Right lobe of liver (tissue), 6 donors: ENCODE measurements at places on chromosomes 12 and 14.
A peak's percentile ranks its signal among the peaks of the same experiment; 100 is the strongest.

- no peak overlapping the region for H3K4me3 ChIP-seq
- no peaks in the 10 kb centered on the region for H3K27me3 ChIP-seq
- H3K4me1 ChIP-seq = no peaks in the 10 kb centered on the region
- no peak for DNase-seq
These were observed 75.2 kb upstream of the RPH3A start for GRCh38 chr12:112716099-112717093.

- H3K4me1 ChIP-seq = no peaks in the 10 kb centered on the region
- no peak overlapping the region for H3K4me3 ChIP-seq
- H3K27me3 ChIP-seq = no peaks in the 10 kb centered on the region
- peak; percentile 79 for DNase-seq
These were observed 40.5 kb upstream of the KCNA5 start for GRCh38 chr12:5003025-5003666.

- H3K4me1 ChIP-seq = no peaks in the 10 kb centered on the region
- H3K27me3 ChIP-seq = no peaks in the 10 kb centered on the region
These were observed 32.1 kb downstream of the DNAI7 start for GRCh38 chr12:25162866-25163265.

- no peaks in the 10 kb centered on the region for H3K27me3 ChIP-seq
- H3K4me3 ChIP-seq = no peak overlapping the region
- H3K27ac ChIP-seq = no peak overlapping the region
- DNase-seq = peak; percentile 14
- no peaks in the 10 kb centered on the region for H3K36me3 ChIP-seq
- no peaks in the 10 kb centered on the region for H3K4me1 ChIP-seq
These were observed 1.8 kb downstream of the KIF26A start for GRCh38 chr14:104140213-104140462.

DNA sequence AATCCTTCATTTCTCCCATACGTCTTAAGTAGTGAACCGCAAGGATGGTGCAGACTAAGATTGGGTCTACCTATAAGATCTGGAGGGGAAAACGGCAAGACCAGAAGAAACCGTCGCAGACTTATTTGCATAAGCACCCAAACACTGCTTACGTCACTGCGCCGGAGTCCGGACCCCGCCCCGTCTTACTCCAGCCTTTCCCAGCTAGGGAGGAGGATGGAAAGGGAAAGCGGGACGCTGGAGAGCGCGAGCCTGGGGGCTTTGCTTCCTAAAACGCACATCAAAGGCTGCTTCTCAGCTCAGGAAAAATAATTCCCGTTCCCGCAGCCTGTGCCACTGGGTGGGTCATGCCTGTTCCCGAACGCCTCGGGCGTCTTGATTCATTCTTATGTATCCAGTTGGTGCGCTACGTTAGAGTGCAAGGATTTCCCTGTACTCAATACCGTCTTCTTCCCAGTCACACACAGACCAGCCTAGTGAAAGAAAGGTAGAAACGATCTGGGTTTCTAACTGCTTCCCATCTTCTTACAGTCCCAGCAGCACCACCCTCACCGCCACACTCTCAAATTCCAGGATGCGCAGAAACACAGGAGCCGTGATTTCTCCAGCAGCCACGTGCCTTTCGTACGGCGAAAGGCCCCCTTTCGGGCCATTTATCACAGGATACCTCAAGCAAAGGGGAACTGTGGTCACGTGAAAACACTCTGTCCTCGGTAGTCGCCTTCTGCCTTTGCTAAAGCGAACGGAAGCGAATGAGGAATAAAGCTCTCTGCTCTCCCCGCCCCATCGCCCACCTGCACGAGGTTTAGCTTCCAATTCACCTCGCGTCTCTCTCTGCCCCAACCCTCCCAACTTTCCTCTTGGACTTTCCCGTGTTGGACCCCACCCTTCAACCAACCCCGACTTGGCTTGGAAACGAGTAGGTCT is 1.1 kb downstream of the SLC6A15 start:
- H3K4me1 ChIP-seq = no peaks in the 10 kb centered on the region
- DNase-seq = no peak
- no peak overlapping the region for H3K4me3 ChIP-seq
- no peaks in the 10 kb centered on the region for H3K36me3 ChIP-seq

DNA sequence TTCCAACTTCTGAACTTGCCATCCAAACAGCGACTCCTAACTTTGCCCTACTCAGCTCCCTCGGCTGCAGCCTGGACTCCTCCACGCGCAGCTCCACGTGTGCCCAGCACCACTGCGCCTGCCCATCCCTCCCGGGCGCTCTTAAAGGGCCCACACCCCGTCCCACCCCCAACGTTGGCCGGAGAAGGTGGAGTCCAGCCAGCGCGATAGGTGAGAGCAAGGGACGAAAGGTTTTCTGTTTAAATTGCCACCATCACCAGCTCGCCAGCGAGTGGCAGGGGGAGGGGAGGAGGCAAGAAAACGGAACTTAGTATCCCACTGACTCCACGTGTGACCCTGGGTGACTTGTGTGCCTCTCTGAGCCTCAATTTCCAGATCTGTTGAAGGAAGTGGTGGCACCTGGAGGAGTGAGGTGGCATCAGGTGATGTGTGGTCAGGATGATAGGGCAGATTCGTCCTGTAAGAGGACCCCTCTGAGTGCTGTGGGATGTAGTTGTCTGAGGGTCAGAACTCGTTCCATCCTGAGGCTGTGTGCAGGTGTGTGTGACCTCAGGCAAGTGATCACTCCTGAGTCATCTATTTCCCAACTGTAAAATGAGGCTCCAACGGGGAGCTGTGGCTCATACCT is 59.7 kb downstream of the TRPV4 start:
- no peak overlapping the region for H3K4me3 ChIP-seq
- H3K27me3 ChIP-seq = no peaks in the 10 kb centered on the region
- H3K36me3 ChIP-seq = no peaks in the 10 kb centered on the region
- peaks cover 9% of the 10 kb centered on the region for H3K4me1 ChIP-seq
- H3K27ac ChIP-seq = no peak overlapping the region

GRCh38 chr14:66135831-66136230 is 350.3 kb upstream of the CCDC196 start:
- no peaks in the 10 kb centered on the region for H3K36me3 ChIP-seq
- H3K4me1 ChIP-seq = no peaks in the 10 kb centered on the region
- no peak overlapping the region for H3K27ac ChIP-seq
- H3K27me3 ChIP-seq = no peaks in the 10 kb centered on the region

- no peaks in the 10 kb centered on the region for H3K36me3 ChIP-seq
- no peak for DNase-seq
- no peak overlapping the region for H3K27ac ChIP-seq
These were observed 290.8 kb downstream of the RPAP3 start for GRCh38 chr12:47415054-47415453.

- H3K27ac ChIP-seq = no peak overlapping the region
- H3K27me3 ChIP-seq = no peaks in the 10 kb centered on the region
- no peaks in the 10 kb centered on the region for H3K36me3 ChIP-seq
- H3K4me3 ChIP-seq = no peak overlapping the region
- no peak for DNase-seq
- H3K4me1 ChIP-seq = no peaks in the 10 kb centered on the region
These were observed 8.0 kb upstream of the MGP start for GRCh38 chr12:14893506-14894250.

DNA sequence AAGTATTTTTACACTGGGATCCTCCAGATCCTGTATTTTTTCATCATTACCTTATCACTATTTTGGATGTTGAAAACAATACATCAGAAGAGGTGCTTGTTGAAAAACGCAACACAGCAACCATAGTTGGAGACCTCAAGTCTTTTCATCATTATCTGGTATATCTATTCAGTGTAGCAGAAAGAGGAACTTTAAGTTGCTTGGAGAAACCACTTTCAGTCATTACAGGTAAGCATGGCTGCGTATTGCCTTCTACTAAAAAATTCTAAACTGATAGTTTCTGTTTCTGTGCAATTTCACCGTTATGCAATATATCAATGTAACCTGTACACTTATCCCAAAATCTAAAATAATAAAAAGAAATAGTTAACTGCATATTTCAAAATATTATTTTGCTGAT is 32.2 kb upstream of the PTPRQ start:
- no peaks in the 10 kb centered on the region for H3K27me3 ChIP-seq
- no peak overlapping the region for H3K4me3 ChIP-seq
- no peaks in the 10 kb centered on the region for H3K36me3 ChIP-seq
- H3K4me1 ChIP-seq = no peaks in the 10 kb centered on the region

DNA sequence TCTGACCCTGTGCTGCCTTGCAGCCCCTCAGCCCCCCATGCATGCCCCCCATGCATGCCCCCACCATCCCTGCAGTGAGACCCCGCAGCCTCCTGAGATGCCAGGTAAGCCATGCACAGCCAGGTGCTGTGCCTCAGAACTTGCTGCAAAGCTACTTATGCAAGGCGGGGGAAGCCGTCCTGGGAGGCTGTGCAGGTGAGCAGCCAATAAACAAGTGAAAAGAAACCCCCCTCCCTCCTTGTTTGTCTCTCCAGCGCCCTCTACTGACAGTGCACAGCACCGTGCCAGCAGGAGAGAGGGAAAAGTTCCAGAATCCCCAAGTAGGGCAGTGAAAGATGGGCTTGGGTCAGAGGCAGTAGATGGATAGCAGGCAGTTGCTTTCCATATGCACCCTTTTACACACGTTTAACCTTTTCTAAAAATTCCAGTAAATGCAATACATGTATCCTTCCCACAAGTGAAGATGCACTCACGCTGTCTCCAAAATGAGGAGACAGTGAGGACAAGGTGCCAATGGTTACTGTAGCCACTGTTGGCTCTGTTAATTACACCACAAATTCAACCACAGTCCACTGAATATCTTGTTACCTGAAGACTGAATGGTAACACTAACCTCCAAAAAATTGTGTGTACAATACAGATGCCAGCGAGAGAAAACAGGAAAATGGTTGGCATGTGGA is 18.0 kb downstream of the TNFAIP2 start:
- no peak for DNase-seq
- H3K36me3 ChIP-seq = no peaks in the 10 kb centered on the region
- no peak overlapping the region for H3K27ac ChIP-seq

DNA sequence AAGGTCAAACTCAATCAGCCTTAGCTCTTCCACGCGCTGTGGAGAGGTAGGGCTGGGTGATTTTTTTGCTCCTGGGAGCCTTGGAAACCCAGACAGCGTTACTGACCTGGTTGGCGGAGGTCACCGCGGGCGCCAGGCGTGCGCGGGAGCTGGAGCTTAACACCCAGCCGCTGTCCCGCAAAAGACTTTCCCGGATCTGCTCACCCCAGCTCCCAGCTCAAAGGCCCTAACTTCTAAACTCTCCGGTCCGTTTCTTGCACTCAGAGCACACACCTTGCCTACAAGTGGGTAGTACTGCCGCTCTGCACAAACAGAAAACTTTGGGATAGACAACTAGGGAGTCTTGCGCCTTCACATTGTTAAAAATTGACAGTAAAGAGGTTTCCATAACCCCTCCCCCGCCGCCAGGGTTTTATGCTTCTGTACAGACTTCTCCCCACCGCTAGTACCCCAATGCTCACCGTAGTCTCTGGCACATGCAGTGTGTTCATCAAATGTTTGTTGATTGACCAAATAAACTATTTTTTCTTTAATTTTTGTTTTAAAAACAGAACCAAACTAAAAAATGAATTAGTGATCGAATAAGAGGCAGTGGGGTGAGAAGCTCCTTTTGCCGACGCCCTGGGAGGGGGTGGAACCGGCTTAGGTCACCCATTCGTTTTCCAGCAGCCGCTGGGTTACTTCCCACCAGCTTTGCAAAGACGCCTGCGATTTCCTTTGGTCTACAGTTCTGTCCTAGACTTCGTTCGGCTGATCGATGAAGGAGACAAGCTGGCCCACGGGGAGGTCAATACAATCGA is 12.7 kb upstream of the TBX3 start:
- no peak overlapping the region for H3K4me3 ChIP-seq
- no peaks in the 10 kb centered on the region for H3K4me1 ChIP-seq
- no peaks in the 10 kb centered on the region for H3K36me3 ChIP-seq
- H3K27ac ChIP-seq = no peak overlapping the region
- no peak for DNase-seq
- no peaks in the 10 kb centered on the region for H3K27me3 ChIP-seq

DNA sequence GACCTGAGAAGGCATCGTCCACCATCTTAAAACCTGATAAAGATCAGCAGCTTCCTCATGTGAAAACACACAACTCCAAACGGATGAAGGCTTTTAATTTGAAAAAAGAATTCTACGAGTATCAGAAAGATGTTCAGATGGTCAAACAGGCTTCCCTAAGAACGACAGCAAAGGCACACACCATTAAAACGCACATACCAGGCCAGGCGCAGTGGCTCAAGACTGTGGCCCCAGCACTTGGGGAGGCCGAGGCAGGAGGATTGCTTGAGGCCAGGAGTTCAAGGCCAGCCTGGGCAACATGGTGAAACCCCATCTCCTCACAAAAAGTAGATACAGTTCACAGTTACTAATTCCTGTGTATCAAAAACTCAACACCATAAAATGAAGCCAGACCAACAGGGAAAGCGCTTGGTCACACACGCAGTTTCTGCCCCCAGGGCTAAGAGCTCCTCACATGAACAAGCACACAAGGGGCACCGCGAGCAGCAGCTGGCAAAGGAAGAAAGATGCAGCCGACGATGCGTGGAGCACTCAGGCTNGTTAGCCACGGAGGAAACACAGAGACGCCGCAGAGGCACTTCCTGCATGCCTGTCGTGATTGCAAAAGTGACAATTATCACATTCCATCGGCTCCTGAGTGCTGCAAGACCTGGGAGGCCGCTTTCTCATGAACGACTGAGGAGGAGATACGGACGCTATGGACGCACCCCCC is 78.0 kb downstream of the NOC4L start:
- DNase-seq = no peak
- H3K36me3 ChIP-seq = no peaks in the 10 kb centered on the region
- no peaks in the 10 kb centered on the region for H3K4me1 ChIP-seq
- no peaks in the 10 kb centered on the region for H3K27me3 ChIP-seq
- H3K4me3 ChIP-seq = no peak overlapping the region
- H3K27ac ChIP-seq = no peak overlapping the region

DNA sequence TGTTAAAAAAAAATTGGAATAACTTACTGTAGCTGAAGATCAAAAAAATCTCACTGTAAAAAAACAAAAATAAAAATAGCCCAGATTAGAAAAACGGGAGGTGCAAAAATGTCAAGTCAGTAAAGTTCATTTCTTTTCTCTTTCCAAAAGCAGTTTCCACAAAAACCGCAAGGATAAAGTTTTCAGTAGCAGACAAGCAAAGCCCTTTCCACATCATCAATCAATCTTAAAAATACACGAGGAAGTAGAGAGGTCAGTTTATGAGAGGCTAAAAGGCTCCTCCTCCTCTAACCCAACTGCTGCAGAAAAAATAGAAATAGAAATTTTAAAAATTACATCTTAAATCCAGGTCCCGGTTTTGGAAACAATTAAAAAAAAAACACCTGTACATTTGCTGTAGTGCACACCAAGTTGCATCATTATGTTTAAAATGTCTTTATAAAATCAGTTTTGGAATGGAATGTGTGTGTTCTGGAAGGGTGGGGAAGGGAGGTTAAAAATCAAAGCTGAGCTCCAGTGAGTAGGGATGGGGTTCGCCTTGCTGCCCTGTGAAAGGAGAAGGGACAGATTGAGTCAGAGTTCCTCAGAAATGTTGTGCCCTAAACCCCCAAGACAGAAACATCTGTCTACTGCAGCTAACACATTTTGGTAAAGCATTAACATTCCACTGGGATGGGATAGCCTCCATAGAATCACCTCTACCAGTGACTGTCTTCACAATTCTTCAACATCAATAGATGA is 5.8 kb downstream of the HNRNPC start:
- H3K4me3 ChIP-seq = no peak overlapping the region
- no peak overlapping the region for H3K27ac ChIP-seq
- H3K36me3 ChIP-seq = peaks cover 27% of the 10 kb centered on the region
- DNase-seq = no peak
- peaks cover 52% of the 10 kb centered on the region for H3K4me1 ChIP-seq
- no peaks in the 10 kb centered on the region for H3K27me3 ChIP-seq

GRCh38 chr12:109586385-109587296 is 13.0 kb downstream of the MVK start:
- peaks cover 16% of the 10 kb centered on the region for H3K36me3 ChIP-seq
- no peak overlapping the region for H3K27ac ChIP-seq
- no peaks in the 10 kb centered on the region for H3K4me1 ChIP-seq
- H3K27me3 ChIP-seq = no peaks in the 10 kb centered on the region
- H3K4me3 ChIP-seq = no peak overlapping the region
- DNase-seq = no peak
